ENCODE measurements at places on chromosomes 6 and 20.
A peak's percentile ranks its signal among the peaks of the same experiment; 100 is the strongest.

- no peak overlapping the region for H3K4me3 ChIP-seq
- H3K4me1 ChIP-seq, result no peaks in the 10 kb centered on the region
- H3K36me3 ChIP-seq, result no peaks in the 10 kb centered on the region
- no peaks in the 10 kb centered on the region for H3K27me3 ChIP-seq
- H3K27ac ChIP-seq, result no peak overlapping the region
These were observed 289.6 kb downstream of the PREX1 start for GRCh38 chr20:48538058-48538825.

DNA sequence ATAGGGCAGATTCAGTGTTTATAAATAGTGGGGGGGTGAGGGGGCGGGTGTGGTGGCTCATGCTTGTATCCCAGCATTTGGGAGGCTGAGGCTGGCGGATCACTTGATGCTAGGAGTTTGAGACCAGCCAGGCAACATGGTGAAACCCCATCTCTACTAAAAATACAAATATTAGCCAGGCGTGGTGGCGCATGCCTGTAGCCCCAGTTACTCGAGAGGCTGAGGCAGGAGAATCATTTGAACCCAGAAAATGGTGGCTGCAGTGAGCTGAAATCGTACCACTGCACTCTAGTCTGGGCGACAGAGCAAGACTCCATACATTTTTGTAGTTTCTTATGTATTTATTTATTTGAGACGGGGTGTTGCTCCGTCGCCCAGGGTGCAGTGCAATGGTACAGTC lies 109.0 kb upstream of the ZNF217 start:
- no peak for DNase-seq
- H3K27me3 ChIP-seq, result no peaks in the 10 kb centered on the region
- H3K4me1 ChIP-seq, result no peaks in the 10 kb centered on the region
- no peak overlapping the region for H3K4me3 ChIP-seq
- no peaks in the 10 kb centered on the region for H3K36me3 ChIP-seq

DNA sequence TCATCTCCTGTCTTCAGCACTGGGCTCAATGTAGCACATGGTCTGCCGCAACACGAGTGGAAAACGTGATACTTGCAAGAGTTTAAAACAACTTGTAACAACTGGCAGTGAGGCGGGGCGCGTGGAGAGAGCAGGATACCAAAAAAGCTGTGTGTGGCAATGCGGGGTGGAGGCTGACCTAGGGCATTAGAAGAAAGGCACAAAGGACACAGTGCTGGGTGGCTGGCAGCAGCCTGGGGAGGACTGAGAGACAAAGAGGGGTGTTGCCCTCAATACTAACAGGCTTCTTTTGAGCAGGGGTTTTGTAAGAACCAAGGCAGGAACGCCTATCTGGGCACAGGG lies 1.5 kb upstream of the GFOD1 start:
- DNase-seq, result peak; percentile 77
- no peaks in the 10 kb centered on the region for H3K36me3 ChIP-seq
- no peaks in the 10 kb centered on the region for H3K27me3 ChIP-seq
- no peaks in the 10 kb centered on the region for H3K4me1 ChIP-seq

DNA sequence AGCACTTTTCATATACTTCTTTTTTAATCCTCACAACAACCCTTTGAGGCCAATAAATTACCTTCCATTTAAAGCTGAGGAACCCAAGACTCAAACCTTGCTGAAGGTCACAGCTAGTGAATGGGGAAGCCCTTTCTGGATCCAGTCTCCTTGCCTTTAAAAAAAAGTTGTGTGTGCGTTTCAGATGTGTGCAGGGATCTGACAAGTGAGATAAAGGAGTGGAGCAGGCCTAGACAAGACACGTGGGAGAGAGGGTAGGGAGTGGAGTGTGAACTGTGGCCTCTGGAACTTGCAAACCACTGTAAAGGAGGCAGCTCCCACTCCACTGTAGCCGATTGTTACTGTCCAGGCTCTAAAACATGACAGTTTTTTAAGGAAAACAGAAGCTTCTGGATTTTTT lies 1.9 kb downstream of the KLHL32 start:
- no peak overlapping the region for H3K4me3 ChIP-seq
- peaks cover 2% of the 10 kb centered on the region for H3K36me3 ChIP-seq
- no peaks in the 10 kb centered on the region for H3K4me1 ChIP-seq
- H3K27me3 ChIP-seq, result no peaks in the 10 kb centered on the region
- no peak overlapping the region for H3K27ac ChIP-seq

DNA sequence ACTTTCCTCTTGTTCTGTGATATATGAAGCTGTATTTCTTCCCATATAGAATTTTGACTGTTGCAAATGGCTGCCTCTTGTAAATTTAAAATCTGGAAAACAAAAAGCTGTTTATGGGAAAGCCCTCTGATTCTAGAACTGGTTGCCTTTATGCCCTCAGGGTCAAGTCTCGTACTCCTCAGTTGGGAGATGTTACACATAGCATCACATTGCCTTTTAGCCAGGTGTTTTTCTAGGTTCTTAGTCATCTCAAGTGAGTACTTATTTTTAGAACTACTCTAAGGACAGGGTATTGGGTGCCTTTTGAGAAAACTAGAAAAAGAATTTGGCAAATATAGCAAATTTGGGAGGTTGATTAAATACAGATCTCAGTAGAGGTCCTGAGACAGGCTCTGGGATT lies 58.5 kb downstream of the ANKS1A start:
- DNase-seq, result no peak
- H3K4me3 ChIP-seq, result no peak overlapping the region
- H3K27me3 ChIP-seq, result no peaks in the 10 kb centered on the region
- no peak overlapping the region for H3K27ac ChIP-seq
- H3K4me1 ChIP-seq, result no peaks in the 10 kb centered on the region

DNA sequence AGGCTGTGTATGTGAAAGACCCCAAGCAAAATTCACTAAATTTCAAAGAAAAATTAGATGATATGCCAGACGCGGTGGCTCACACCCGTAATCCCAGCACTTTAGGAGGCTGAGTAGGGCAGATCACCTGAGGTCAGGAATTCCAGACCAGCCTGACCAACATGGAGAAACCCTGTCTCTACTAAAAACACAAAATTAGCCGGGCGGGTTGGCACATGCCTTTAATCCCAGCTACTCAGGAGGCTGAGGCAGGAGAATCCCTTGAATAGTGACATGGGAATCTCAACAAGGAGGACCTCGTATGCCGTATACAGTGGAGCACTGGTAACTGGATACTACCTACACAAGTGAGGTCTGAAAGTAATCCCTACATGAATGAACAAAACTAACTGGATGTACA lies 92.7 kb upstream of the JARID2 start:
- no peaks in the 10 kb centered on the region for H3K36me3 ChIP-seq
- H3K27me3 ChIP-seq, result no peaks in the 10 kb centered on the region
- H3K27ac ChIP-seq, result no peak overlapping the region
- no peaks in the 10 kb centered on the region for H3K4me1 ChIP-seq
- no peak for DNase-seq
- H3K4me3 ChIP-seq, result no peak overlapping the region

- H3K36me3 ChIP-seq, result no peaks in the 10 kb centered on the region
- no peaks in the 10 kb centered on the region for H3K27me3 ChIP-seq
- no peaks in the 10 kb centered on the region for H3K4me1 ChIP-seq
- no peak for DNase-seq
- no peak overlapping the region for H3K27ac ChIP-seq
These were observed 1.1 kb downstream of the SYNJ2 start for GRCh38 chr6:157982563-157983405.

DNA sequence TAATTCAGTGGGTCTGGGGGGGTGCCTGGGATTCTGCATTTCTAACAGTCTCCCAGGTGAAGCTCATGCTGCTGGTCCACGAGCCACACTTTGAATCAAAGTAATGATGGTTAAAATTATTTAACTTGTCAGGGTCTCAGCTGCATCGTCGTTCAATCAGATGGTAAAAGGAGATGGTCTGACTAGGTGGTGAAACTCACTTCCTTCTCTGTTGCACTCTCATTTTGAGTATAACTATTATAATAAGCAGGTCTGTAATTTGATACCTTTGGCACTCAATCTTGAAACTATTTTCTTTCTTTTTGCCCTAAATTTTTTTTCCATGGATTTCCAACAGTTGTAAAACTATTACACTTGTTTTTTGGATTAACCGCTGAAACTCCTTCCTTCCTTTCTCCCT lies 292.5 kb downstream of the FARS2 start:
- H3K27ac ChIP-seq, result no peak overlapping the region
- no peak for DNase-seq
- H3K27me3 ChIP-seq, result no peaks in the 10 kb centered on the region
- no peak overlapping the region for H3K4me3 ChIP-seq

DNA sequence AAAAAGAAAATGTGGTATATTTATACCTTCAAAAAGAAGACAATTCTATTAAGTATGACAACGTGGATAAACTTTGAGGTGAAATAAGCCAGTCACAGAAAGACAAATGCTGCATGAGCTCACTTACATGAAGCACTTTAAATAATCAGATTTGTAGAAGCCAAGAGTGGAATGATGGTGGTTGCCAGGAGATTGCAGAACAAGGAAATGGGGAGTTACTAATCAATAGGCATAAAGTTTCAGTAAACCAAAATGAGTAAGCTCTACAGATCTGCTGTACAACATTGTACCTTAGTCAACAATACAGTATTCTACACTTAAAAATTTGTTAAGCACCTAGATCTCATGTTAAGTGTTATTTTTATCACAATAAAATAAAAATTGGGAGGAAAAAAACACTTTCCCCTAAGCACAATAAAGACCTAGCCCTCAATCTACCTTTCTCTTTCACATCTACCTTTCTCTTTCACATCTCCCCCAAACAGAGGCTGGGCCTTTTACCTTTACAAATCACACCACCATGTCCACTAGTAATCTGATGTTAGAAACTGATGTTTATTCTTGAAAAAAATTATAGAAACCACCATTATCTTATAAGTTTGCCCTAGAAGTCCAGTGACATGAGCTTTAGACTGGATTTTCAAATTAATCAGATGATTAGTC lies 73.9 kb downstream of the PKIB start:
- H3K4me1 ChIP-seq, result no peaks in the 10 kb centered on the region
- no peak for DNase-seq
- no peak overlapping the region for H3K27ac ChIP-seq
- no peak overlapping the region for H3K4me3 ChIP-seq
- no peaks in the 10 kb centered on the region for H3K36me3 ChIP-seq
- H3K27me3 ChIP-seq, result no peaks in the 10 kb centered on the region

DNA sequence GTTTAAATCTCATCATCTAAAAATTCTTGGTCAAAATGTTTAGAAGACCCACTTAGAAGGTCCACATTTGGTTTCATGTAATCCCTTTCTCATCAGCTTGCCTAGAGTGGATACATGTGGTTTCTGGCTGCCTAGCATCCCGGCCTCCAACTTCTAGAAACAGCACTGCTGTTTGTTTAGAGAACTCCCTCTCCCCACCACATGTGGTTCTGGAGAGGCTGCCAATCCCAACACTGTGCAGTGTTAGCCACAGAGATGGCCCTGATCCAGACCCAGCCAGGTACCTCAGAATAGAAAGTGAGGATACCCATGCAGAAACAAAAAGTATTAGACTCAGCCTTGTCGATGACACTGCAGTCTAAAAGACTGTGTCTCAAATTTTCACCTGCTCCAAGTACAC lies 241.8 kb downstream of the BCKDHB start:
- DNase-seq, result no peak
- no peak overlapping the region for H3K27ac ChIP-seq
- H3K4me3 ChIP-seq, result no peak overlapping the region

- H3K4me3 ChIP-seq, result no peak overlapping the region
- H3K36me3 ChIP-seq, result peaks cover 28% of the 10 kb centered on the region
- H3K27ac ChIP-seq, result no peak overlapping the region
- H3K27me3 ChIP-seq, result no peaks in the 10 kb centered on the region
- DNase-seq, result no peak
These were observed 7.6 kb downstream of the POLR1C start for GRCh38 chr6:43524483-43524961.

DNA sequence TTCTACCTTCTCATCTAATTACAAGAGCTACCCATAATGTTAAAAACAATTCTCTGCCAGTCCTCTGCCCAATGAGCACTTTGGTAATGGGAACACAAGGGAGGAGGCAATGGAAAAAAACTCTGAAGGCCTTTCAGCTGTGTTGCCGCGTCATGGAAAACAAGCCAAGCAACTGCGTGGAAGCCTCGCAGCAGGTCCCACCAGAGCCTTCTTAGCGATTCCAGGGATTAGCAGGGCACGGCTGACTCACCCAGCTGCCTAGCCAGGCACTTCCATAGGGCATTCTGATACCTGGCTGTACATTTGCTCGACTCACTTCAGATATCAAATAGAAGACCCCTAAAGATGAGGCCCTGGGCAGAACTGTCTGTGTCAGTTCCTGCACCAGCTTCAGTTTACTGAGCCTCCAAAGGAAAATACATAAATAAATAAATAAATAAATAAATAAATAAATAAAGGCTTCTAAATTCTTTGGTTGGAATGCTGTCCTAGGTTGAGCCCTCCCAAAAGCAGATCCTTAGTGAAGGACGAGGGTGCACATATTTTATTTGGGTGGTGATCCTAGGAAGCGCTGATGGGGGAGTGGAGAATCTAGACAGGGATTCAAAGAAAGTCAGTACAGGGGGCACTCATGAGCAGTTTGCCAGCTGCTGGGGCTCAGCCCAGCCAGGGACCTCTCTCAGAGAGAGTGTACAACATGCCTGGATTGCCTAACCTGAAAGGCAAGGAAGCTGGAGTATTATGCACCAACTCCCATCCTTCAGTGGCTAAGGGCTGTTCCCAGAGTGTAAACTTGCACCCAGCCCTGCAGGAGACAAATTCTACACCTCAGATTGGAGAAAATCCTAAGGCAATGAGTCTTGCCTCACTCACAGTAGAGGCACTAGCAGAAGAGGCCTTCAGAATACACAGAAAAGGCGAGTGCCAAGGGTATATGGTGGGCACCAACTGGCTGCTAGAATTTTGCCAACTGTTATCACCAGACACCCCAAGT lies 18.2 kb downstream of the SNAP25 start:
- no peak for DNase-seq
- H3K27me3 ChIP-seq, result peaks cover 2% of the 10 kb centered on the region
- H3K4me3 ChIP-seq, result no peak overlapping the region
- no peaks in the 10 kb centered on the region for H3K4me1 ChIP-seq
- no peak overlapping the region for H3K27ac ChIP-seq

DNA sequence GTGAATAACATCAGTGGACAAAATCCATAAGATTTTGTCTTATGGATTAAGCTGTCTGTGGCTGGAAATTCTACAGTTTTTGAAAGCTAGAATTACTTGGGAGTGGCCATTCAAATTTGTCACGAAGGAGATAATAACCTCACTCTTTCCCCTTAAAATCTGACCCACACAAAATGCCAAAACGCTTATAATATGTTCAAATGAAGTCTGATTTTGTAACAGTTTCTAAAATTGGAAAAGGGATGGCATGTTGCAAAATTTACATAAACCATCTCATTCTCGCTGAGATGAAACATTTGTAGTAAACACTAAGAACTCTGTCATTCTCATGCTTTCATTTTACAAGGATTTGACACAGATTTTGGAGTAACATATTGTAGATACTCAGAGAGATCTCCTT lies 112.7 kb downstream of the GJA1 start:
- H3K4me1 ChIP-seq, result peaks cover 4% of the 10 kb centered on the region
- no peaks in the 10 kb centered on the region for H3K27me3 ChIP-seq
- H3K4me3 ChIP-seq, result peak overlapping the region; percentile 34
- no peak for DNase-seq
- H3K27ac ChIP-seq, result no peak overlapping the region

- no peaks in the 10 kb centered on the region for H3K36me3 ChIP-seq
- H3K27me3 ChIP-seq, result no peaks in the 10 kb centered on the region
- no peak overlapping the region for H3K4me3 ChIP-seq
- DNase-seq, result no peak
- no peak overlapping the region for H3K27ac ChIP-seq
These were observed 604.6 kb downstream of the TFAP2A start for GRCh38 chr6:9810286-9810685.

Data from aorta (tissue), 5 donors.